ENCODE measurements at places on chromosomes 16 and 17. TPM values are rescaled to one million over a fixed set of nuclear protein-coding genes. Genes with fewer than 3 reads are reported as not detected.

TBC1D26 gene
- polyA plus RNA-seq, result 0.16 TPM

CD300A gene
- 3.1 TPM for polyA plus RNA-seq

OVCA2 gene
- 15.1 TPM for polyA plus RNA-seq

RAB37 gene
- polyA plus RNA-seq, result 5.3 TPM

PRSS27 gene
- polyA plus RNA-seq, result 1.9 TPM

TNFRSF13B gene
- polyA plus RNA-seq, result not detected

PROCA1 gene
- 7.5 TPM for polyA plus RNA-seq

KCNAB3 gene
- polyA plus RNA-seq, result 14.5 TPM

ARL5C gene
- 0.27 TPM for polyA plus RNA-seq

MMP15 gene
- 19.0 TPM for polyA plus RNA-seq

FOXN1 gene
- polyA plus RNA-seq, result 0.16 TPM

NPB gene
- polyA plus RNA-seq, result 0.41 TPM

MT1H gene
- polyA plus RNA-seq, result 7.2 TPM

SOCS1 gene
- polyA plus RNA-seq, result 8.0 TPM

DNA sequence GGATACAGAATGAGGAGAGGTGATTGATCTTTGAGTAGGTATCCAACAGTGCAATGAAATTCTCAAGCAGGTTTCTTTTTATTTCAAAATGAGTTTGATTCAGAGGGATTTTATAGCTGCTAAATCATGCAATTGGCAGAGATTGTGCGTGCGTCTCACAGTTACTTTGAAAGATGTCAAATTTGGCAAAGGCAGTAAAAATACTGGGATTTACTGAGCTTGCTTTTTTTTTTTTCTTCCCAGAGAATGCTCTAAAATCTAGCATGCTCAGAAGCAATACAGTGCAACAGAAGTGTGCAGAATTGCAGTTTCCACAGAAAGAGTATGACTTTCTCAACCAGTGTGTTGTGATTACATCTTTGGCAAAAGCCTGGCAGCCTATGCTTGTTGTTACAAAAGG is 410.7 kb upstream of the GOT2 start:
- no peak for DNase-seq

DNA sequence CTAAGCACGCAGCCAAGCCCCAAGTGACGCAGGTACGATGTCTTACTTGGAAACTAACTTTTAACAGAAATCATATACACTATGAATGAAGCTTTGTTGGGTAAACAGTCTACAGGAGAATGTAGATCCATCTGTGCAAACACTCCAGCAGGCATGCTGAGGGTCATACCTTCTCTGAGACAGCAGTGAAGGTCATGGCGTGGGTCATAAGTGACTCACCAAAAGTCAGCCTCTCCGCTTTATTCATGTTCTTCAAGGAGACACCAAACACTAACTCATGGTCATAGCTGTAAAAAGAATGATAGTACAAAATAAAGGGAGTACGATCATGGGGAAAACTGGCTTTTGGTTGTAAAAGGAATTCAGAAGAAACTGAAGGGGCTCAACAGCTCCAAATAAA is 20.6 kb downstream of the BLMH start:
- no peak for DNase-seq

DNA sequence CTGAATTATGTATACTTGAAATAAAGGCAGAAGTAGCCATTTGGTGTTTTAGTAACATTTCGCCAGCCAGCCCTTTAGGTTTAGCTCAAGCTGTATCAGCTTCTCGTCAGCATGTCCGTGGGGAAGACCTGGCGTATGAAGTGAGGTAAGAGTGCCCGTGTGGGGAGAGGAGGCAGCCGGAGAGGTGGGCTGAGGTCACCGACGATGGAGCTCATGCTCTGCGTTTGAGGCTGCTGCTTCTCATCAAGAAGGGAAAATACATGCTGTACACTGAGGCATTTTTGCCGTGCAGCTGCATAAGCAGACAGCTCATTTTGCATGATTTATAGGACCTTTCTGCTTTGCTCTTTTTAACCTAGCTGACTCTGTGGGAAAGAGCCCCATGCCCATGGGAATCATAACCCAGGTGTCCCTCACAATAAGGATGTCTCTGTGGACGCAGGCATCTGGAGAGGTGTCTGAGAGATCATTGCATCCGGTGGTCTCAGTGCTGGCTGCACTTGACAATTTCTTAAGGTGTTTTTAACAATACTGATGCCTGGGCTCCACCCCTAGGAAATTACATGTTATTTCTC is 179.1 kb downstream of the ABCC12 start:
- no peak for DNase-seq

GRCh38 chr17:38613525-38613980 is 7.8 kb upstream of the SRCIN1 start:
- DNase-seq, result no peak

- DNase-seq, result no peak
Measured at GRCh38 chr16:62022688-62023087, 13.6 kb downstream of the CDH8 start.

DNA sequence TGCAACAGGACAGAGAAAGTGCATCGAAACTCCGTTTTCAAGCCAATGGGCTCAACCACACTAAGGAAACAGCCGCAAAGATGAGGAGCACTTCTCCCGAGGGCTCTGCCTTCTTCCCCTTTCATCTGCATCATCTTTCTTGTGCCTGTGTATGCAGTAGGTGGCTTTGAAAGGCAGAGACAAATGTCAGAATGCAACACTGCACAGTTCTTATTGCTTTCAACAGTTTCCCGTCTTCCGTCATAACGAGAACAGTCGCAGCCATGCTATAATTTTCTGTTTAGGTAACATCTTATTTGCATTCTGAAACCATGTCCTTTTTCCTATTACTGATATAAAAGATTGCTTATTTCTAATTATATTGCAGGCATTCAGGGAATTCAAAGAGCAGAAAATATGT is 205.2 kb downstream of the SLC39A11 start:
- DNase-seq, result no peak

DNA sequence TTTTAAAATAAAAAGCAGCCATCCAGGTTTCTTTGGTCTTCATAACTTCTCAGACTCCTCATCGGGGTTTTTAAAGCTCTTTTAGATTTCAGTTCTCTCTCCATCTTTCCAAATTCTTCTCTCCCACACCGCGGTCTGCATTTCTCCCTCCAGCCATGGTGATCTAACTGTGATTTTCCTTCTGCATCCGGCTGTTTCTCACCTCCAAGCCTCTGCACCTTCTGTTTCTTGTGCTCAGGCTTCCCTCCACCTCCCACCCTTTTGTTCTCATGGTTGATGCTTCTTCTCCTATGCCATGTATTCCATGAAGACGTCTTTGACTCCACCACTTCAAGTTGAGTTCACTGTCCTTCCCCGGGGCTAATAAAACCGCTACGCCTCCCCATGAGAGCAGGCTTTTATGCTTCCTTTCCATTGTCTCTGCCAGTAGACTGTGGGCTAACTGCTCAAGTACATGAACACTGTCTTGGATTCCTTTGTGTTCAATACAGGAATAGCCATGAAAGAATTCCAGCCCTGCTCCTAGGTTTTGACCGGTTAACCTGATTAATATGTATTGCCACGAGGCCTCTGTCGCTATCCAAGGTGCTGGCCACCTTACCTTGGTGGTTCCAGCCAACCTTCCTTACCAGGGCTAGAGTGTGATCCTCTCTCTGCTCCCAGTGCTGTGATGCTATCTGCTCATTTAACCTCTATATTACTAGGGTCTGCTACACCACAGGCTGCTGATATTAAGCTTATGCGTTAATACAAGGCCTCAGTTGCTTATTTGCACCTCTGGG is 625.1 kb downstream of the HS3ST4 start:
- no peak for DNase-seq

DNA sequence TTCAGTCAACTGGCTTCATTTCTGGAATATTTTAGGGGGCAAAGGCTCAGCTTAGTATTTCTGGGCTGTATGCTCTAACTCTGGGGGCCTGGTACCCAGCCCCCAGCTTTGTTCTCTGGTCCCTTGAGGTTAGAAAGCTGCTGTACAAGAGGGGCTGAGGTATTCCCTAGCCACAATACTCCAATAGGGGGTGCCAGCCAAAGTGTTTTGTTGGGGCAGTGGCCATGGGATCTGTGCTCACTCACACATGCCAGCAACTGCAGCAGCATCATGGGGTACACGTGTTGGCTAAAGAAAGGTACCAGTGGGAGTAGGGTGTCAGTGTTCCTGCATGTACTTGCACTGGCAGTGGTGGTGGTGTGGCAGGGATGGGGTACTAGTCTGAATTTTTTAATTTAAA is 257.3 kb downstream of the CA10 start:
- DNase-seq, result no peak

DNA sequence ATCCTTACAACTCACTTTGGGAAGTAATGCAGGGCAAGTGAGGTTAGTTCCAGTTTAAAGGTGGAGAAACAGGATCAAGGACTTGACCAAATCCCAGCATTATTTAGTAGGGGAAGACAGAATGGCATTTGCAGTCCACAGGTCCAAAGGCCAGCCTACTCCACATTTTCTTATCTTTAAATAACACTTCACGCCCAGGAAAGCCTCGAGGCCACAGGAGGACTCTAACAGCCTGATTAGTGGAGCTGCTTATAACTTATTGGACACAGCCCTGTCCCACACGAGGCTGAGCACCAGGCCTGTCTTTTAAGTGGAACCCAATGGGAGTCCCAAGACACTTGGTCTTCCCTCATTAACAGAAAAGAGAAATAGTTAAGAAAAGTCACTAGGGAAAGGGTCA is 12.1 kb upstream of the HYDIN start:
- DNase-seq, result no peak

DNA sequence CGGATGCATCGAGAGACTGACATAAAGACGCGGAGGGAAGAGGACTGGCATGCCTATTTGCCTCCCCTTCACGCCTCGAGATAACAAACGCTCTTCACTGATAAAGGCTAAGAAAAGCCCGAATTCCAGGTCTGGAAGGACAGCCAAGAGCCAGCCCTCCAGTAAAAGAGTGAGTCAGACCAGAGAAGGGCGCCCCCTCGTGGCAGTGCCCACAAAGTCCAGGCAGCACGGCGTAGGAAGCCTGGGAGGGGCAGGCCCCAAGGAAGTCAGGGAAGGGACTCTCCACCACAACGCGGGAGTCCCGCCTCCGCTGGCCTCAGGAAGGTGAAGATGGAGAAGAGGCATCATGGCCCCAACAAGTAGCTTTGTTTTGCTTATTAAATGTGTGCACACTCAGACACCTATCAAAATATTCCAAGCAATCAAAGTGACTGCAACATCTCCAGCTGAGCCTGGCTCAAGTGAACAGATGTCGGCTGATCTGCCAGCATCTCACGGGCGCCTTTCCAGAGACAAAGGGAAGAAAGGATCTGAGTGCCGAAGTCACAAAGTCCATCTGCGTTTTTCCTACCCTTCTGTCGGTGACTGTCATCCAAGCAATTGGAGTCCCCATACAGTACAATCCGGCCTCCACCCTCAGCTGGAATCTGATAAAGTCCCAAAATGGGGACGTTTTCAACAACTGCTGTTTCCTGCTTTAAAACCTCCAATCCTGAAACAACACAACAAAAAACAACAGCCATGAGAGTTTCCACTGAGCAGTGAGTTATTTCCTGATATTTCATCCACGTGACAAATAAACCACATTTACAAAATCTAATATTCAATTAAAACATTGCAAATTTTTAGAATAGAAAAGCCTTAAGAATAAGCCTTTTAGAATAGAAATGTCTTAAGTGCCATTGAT is 20.4 kb upstream of the SLC38A8 start:
- DNase-seq, result no peak

GRCh38 chr16:51184702-51185433 is 33.8 kb upstream of the SALL1 start:
- no peak for DNase-seq

- no peak for DNase-seq
Measured at GRCh38 chr17:28293994-28294393, 25.0 kb upstream of the TMEM97 start.

DNA sequence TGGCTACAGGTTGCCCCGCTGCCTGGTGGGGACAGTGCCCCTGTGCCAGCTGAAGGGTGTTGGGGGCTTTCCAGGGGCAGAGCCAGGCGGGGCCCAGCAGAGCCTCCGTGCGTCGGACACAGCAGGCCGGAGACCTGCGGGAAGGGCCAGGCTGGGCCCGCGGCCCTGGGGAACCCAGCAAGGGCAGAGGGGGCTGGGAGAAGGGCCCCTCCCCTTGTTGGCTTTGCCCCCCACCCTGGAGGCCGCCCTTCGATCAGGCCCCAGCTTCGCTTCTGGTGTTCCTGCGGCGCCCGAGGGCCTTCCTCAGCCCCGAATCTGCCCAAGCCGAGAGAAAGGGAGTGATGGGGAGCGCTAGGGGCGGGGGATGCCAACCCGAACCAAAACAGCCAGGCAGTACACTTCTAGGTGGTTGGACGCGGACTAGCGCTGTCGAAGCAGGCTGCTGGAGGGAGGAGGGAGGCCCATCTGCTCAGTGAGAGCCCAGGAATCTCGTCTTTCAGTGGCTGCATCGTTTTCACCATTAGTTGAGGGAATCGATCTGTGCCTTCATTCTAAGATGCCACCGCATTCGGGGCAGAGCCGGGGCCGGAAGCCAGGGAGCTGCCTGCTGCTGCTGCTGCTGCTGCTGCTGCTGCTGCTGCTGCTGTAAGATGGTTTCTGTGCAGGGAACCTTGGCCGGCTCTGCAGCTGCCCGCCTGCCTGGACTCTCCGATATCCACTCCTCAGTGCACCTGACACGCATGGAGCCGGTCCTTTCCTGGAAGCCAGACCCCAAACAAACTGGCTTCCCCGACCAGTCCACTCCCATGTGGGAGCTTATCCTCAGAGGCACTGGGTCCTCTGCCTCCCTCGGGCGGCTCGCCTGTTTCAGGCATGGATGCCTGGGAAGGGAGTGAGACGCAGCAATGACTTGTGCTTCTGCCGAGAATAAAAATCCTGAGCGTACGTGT is 1.7 kb downstream of the JPH3 start:
- DNase-seq, result no peak

GRCh38 chr17:66717641-66718058 is 117.3 kb upstream of the CACNG5 start:
- DNase-seq, result no peak

GRCh38 chr17:6465206-6466003 is 21.1 kb downstream of the PIMREG start:
- no peak for DNase-seq

GRCh38 chr16:72120026-72120425 is 26.4 kb downstream of the DHX38 start:
- no peak for DNase-seq

- DNase-seq, result no peak
Measured at GRCh38 chr17:4329838-4330237, 36.6 kb downstream of the UBE2G1 start.

DNA sequence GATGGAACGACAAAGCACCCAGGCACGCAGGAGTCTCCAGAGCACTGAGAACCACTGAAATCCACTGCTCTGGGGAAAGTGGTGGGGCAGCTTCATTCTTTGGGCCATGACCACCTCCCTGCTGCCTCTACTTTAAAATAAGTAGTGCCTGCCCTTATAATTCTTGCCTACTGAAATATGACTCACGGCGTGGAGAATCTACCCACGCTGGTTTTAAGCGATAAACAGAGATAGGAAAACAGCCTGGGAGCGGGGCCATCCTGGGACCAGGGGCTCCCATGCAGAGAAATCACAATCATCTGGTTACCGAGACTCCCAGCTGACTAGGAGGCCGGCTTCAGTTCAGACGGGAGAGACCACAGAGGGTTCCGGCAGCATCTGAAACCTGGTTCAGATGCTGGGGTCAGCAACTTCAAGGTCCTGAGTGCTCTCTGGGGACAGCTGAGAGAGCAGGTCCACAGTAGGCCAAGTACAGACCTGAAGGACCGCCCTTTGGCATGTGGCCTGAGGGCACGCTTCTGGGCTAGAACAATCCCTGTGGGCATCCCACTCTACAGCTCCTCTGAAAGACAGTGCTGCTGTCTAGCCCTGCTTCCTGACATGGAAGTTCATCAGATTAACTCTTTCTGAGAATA is 8.6 kb upstream of the DHRS13 start:
- no peak for DNase-seq

Measured in left renal pelvis (tissue), 4 donors.